ENCODE measurements at places on chromosomes 2 and 18.

DNA sequence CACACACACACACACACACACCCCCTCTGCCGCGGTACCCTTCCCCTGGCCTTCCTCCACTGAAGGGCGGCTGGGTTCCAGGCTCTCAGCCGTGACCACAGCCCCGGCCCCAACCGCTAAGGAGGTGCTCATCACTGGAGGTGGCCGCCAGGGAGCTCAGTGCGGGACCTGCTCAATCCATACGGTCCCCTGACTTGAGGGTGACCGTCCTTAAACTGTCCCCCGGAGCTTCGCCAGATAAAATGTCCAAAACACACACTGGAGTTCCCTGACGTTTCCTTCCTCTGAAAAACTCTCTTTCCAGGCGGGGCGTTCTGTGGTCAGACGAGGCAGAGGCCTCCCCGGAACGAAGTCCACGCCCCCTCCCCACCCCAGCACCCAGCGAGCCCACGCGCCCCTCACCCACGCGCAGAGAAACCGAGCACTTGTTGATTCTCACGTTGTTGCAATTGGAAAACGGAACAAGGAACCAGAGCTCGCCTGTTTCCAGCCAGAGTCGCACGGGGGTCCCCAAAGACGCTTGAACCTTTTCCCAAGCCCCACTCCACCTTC is 1.4 kb downstream of the MBP start:
- peak; percentile 59 for DNase-seq

DNA sequence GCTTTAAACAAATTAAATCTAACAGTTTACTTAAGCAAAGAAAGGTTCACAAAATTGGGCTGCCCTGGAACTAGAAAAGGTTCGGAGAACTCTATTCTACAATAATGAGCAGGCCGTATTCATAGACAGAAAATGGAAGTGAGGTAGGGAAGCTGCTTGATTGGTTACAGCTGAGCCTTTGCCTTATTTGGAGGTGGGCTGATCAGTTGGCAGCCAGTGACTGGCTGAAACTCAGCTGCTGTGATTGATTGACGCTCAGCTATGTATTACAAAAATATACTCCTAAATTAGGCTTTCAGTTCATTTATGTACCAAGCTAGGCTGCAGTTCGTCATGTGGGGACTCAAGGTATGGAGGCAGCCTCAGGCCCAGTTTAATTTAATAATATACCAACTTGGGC is 42.3 kb upstream of the TTR start:
- DNase-seq: no peak

- no peak for DNase-seq
Observed at GRCh38 chr2:220417503-220417902, 790.1 kb downstream of the SLC4A3 start.

DNA sequence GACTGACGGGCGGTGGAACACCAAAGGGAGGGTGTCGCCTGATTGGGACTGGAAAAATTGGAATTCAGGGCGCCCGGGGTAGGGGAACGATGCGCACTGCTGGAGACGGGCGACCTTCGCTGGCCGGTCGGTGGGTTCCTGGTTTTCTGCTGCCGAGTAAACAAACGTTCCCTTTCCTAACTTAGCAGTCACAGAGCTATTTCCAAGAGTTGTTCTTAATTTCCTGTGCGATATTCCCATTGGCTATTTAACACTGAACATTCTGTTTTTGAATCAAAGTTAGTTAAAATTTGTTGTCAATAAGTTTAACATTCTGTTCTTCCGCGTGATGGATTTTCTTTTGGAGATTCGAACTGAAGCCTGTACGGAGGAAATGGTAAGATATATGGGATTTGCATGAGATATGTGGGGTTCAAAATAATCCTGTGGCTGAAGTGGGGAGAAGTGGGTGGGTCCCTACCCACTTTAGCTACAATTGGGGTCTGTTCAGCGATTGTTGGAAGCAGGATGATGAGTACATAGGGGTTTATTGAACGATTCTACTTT is 862 bp downstream of the C18orf54 start:
- no peak for DNase-seq

GRCh38 chr18:46793565-46793964 is 36.7 kb upstream of the ST8SIA5 start:
- DNase-seq: no peak

- DNase-seq: no peak
Observed at GRCh38 chr2:223431479-223431878, 170.7 kb downstream of the SCG2 start.

GRCh38 chr2:60095903-60096302 is 457.6 kb downstream of the BCL11A start:
- DNase-seq: no peak

- no peak for DNase-seq
Observed at GRCh38 chr2:157302492-157303099, 23.0 kb downstream of the ERMN start.

- no peak for DNase-seq
Observed at GRCh38 chr2:223238301-223238700, 186.3 kb downstream of the KCNE4 start.

GRCh38 chr18:8381821-8382459 is 227.3 kb upstream of the RAB12 start:
- no peak for DNase-seq

- no peak for DNase-seq
Observed at GRCh38 chr18:54671291-54671881, 80.3 kb downstream of the DYNAP start.

- no peak for DNase-seq
Observed at GRCh38 chr2:8298783-8299182, 383.1 kb upstream of the ID2 start.

- no peak for DNase-seq
Observed at GRCh38 chr2:162704496-162704895, 134.1 kb downstream of the KCNH7 start.

All from stimulated activated naive CD4-positive, alpha-beta T cell treated with Interleukin-2 at 50 U/mL for 16 hours (primary cell).